ENCODE measurements at places on chromosomes 7 and 10. TPM values are rescaled to one million over a fixed set of nuclear protein-coding genes. Genes with fewer than 3 reads are reported as not detected.

Gene SLC18A2
- total RNA-seq = not detected

Gene GNGT1
- total RNA-seq = not detected

Gene TSPAN15
- total RNA-seq = 9.4 TPM

Gene CC2D2B
- 0.60 TPM for total RNA-seq

Gene BMPR1A
- total RNA-seq = 52.2 TPM

Gene RBM20
- total RNA-seq = 1.5 TPM

Gene SFXN3
- 68.3 TPM for total RNA-seq

Data from astrocyte (in vitro differentiated cells and primary cell).